ENCODE measurements at places on chromosomes 7 and 10. TPM values are rescaled to one million over a fixed set of nuclear protein-coding genes. Genes with fewer than 3 reads are reported as not detected.

CPN1 gene
- not detected for polyA plus RNA-seq

ZNF425 gene
- 2.5 TPM for polyA plus RNA-seq

ZNF365 gene
- 0.19 TPM for polyA plus RNA-seq

SPOCK2 gene
- 3.3 TPM for polyA plus RNA-seq

LRRC18 gene
- not detected for polyA plus RNA-seq

DOCK4 gene
- 4.2 TPM for polyA plus RNA-seq

GATAD1 gene
- 10.7 TPM for polyA plus RNA-seq

CTAGE6 gene
- polyA plus RNA-seq = not detected

COX19 gene
- 12.2 TPM for polyA plus RNA-seq

TMEM178B gene
- polyA plus RNA-seq = 0.58 TPM
